Activated CD8-positive, alpha-beta memory T cell treated with anti-CD3 and anti-CD28 coated beads for 4 hours (primary cell): ENCODE measurements at places on chromosomes 6 and 20.

GRCh38 chr6:150290429-150290828 is 78.4 kb upstream of the IYD start:
- DNase-seq, result no peak

- DNase-seq, result no peak
Observed at GRCh38 chr20:39897781-39898466, 791.1 kb downstream of the MAFB start.

GRCh38 chr6:153959276-153959675 is 79.8 kb upstream of the OPRM1 start:
- DNase-seq, result no peak

- peak; percentile 32 for DNase-seq
Observed at GRCh38 chr20:8305449-8305978, 173.4 kb downstream of the PLCB1 start.

GRCh38 chr6:39929039-39929732 is 5.1 kb downstream of the MOCS1 start:
- DNase-seq, result no peak

DNA sequence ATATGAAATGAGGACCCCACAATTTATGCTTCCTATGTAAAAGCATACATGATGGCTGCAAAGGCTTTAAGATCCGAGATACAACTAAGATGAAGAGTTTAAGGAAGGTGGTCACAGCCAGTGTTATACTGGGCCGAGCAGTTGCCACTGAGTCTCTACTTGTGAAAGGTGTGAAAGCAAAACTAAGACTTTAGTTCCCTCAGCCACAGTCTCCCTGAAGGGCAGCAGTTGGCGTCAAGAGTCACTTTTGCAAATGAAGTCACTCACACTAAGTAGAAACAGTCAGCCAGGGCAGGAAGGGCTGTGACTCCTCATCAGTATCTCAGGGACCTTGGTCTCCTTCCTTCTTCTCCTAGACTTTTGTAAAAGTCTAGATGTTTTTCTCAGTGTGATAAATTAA is 191.6 kb upstream of the MCHR2 start:
- no peak for DNase-seq

DNA sequence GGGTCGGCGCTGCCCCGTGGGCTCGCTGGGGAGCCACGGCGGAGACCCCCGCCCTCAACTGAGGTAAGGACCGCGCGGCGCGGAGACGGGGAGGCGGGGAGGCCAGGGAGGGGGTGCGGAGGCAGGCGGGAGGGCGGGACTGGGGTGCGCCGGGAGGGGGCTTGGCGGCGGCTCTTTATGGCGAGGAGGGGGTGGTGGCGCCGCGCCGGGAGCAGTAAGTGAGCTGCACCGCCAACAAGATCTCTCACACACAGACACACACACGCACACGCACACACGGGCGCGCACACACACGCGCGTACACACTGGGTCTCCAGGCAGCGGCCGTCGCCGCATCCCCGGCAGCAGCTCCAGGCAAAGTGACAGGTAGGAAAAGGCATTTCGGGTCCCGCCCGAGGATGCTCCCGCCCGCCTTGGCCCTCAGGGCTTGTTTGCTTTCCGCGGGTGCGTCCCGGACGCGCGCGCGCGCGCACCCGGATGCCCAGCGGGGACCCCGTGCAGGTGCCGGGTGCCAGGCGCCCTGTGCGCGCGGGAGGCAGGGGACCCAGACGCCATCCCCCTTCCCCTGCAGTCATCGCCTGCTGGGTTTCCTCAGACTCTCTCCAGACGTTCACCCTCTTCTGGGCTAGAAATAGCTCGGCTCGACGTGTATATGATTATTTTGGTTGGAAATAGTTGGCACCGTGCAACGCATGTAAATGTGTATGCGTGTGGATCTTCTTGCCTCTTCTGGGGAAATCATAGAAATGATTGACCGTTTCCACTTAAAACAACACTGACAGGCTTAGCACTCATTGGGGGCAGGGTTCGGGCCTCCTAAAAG is at the start of gene PLCB4:
Gene PLCB4, plus strand, starts transcription at position 247 of the 823 bp plus-strand sequence. CDS start 238,728 bp downstream, outside the sequence.
- DNase-seq, result no peak

- no peak for DNase-seq
Observed at GRCh38 chr20:21693322-21693721, 12.1 kb upstream of the PAX1 start.

DNA sequence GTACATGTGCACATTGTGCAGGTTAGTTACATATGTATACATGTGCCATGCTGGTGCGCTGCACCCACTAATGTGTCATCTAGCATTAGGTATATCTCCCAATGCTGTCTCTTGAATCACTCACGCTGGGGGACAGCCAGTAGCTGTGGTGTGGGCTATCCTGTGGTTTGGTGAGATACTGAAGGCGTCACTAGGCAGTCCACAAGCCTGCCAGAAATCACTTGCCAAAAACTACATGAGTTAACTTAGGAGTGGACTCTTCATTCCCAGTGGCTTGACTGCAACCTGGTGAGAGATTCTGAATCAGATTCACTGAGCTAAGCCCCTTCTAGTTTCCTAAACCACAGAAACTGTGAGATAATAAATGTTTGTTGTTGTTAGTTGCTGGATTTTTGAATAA is 191.3 kb downstream of the TSHZ2 start:
- DNase-seq, result no peak

DNA sequence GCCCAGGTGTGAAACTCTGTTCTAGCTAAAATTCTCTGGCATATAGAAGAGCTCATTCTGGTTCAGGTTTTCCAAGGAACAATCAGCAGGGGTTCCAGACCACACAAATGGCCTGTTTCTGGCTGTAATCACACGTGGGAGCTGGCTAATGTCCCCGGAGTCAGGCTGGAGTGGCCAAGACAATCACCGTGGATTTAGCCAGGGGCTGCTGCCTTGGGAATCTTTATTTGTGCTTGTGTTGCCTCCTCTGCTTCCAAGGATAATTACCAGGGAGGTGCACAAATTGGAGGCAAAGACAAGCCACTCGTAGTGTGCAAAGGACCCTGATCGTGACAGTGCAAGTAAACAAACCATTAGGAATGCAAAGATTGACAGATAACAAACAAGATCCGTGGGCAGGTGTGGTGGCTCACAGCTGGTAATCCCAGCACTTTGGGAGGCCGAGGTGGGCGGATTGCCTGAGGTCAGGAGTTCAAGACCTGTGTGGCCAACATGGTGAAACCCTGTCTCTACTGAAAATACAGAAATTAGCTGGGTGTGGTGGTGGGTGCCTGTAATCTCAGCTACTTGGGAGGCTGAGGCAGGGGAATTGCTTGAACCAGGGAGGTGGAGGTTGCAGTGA is 77.3 kb downstream of the KCNB1 start:
- no peak for DNase-seq

DNA sequence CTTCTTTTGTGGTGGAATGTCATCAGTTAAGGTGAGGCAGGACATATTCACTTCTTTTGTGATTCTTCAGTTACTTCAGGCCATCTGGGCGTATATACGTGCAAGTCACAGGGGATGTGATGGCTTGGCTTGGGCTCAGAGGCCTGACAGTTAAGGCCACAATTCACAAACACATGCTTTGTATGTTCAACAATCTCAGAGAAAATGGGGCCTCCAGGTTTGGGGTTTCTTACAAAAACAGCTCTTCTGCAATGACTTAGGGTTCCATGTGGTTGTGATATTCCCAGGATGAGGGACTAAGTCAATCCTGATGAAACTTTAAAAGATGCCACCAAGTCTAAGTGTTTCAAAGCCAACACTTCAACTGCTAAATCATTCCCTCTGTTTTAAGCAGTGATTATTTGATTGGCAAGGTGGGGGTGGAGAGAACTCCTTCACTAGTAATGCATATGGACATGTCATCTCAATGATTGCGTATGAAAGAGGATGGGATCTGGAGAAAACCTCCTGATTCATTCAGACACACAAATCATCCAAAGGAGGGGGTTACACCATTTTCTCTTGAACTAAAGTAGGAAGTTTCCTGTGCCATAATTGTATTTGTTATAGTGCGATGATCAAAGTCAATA is 41.7 kb upstream of the HEY2 start:
- DNase-seq, result no peak

DNA sequence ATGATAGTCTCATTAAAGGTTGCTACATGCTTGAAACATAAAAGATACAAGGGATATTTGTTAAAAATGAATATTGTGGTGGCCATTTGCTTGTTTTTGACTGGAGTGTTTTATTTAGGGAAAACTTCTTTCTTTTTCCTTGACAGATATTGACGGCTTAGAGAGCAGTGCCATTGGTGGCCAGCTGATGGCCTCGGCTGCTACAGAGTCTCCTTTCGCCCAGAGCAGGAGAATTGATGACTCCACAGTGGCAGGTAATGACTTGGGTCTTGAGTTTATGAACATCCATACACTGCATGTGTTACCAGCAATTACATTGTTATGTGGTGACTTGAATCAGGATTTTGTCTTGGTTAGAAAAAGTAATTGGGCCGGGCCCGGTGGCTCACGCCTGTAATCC is 67.5 kb upstream of the PBOV1 start:
- DNase-seq, result no peak

DNA sequence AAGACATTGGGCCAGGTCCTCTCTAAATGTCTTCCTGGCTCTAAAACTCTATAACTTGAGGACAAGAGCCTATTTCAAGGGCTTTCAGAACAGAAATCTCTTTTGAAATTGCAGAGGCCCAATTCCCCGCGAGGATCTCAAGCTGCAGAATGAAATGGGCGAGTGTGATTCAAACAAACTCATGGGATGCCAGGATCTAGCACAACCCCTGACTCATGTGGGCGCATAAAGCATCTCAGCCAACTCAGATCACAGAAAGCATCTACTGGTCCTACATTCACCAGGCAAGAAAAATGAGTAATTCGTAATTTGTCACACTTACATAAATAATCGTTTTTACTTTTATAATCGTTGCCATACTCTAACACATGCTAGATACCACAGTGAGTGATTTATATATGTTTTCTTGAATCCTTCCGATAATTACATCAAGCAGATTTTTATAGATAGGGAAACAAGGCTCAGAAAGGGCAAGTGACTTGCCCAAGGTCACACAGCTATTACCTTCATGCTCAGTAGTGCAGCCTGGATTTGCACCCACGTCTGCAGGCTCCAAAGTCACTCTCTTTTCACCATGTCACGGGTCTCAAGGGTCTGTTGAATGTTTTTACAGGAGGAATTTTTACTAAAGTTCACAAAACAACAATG is 26.2 kb downstream of the FOXF2 start:
- DNase-seq, result no peak

DNA sequence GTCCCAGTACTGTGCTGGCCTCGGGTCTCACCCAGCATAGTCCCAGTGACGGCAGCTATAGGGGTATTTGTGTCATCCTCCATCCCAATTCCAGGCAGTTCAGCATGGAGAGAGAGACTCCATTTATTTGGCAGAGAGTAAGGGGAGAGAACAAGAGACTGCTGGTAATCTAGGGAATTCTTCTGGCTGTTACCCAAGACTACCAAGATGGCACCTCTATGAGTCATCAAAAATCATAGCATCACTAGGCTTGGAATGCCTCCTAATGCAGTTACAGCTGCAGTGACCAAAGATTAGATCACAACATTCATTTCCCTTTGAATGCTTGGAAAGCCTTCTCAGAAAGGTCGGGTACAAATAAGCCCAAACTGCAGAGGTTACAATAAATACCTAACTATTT is 660.4 kb upstream of the FLRT3 start:
- no peak for DNase-seq

GRCh38 chr6:160881148-160881808 is 110.3 kb upstream of the MAP3K4 start:
- no peak for DNase-seq

DNA sequence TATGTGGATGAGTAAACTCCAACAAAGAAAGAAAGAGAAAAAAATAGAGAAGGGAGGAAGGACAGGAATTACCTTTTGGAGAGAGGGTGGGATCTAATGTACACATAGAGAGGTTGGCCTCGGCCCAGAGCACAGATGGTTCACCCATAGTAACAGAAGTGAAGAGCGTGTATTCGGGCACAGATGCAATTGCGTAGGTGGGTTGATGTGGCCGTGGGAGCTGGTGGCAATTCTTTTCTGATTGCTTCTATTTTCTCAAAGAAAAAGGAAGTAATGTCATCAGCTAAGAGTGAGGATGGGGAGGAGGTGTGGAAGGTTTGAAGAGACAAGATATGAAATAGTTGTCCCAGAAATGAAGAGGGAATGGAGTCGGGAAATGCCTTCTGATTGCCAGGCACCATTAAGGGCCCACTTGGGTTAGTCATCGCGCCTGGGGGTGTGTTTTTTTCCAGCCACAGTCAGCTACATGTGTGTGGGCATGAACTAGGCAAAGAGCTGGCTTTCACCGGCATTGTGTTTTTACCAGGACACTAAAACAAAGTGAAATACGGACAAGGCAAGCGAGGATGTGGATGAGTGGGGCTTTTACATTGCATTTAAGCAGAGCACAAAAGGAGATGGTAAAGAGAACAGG is 158.7 kb downstream of the SYNE1 start:
- DNase-seq, result no peak

- no peak for DNase-seq
Observed at GRCh38 chr6:46590765-46591164, 61.9 kb downstream of the CYP39A1 start.

DNA sequence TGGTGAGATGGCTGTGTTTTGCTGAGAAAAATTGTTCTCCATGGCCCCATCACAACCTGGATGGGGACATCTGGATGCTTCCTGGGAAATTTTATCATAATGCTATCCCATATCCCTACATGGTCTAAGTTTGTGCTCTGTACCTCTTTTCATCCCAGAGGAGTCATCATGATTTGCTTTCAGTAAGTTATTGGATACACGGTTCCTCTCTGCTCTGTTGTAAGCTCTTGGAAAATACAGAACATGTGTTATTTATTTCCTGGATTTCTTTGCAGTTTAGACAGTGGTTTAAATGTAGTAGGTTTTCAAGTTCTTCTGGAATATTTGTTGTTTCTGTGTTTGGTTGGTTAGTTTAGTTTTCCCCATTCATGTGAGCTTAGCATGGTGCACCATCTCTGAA is 129.2 kb upstream of the ECI2 start:
- no peak for DNase-seq
